ENCODE measurements at places on chromosomes 3 and 15.

DNA sequence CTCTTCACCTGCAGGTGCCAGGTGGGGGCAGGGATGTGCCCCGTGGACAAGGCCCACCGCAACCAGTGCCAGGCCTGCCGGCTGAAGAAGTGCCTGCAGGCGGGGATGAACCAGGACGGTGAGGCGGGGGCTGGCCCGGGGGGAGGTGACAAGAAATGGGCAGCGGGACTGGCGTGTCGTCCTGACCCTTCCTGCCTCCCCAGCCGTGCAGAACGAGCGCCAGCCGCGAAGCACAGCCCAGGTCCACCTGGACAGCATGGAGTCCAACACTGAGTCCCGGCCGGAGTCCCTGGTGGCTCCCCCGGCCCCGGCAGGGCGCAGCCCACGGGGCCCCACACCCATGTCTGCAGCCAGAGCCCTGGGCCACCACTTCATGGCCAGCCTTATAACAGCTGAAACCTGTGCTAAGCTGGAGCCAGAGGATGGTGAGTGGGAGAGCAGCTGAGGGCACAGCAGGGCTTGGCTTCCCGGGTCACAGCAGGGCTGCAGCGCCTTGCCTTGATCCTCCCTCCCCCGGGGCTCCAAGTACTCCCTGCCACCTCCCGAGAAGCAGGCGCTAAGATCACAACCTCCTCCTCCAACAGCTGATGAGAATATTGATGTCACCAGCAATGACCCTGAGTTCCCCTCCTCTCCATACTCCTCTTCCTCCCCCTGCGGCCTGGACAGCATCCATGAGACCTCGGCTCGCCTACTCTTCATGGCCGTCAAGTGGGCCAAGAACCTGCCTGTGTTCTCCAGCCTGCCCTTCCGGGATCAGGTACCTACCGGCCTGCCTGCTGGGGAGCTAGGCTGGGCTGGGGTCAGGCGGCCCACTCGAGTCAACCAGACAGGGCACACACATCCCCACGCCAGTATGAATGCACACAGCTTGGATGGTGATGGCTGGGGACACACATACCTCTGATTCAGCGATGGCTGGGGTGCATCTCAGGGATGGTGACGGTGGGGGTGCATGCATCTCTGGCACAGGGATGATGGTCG is 1.7 kb downstream of the NR2E3 start:
- no peak for DNase-seq

DNA sequence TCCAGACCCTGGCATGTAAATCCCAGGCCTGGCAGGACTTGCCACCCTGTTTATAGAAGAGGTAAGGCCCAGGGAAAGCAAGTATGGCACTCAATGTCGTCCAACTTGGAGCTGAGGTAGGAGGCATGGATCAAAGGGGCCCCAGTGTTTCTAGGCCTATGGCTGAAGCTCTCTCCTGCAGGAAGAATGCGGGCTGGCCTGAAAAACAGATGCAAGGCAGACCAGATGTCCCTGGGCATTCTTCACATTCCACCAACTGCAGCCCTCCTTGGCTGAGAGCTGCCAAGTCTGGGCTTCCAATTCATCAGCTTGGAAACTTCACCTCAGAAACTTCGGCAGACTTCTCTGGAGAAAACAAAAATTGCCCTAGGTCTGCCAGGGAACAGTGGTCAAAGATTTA is 22.2 kb downstream of the MESD start:
- no peak for DNase-seq

- no peak for DNase-seq
Observed at GRCh38 chr3:190546881-190547510, 33.1 kb downstream of the IL1RAP start.

- no peak for DNase-seq
Observed at GRCh38 chr3:130299531-130299930, 45.9 kb upstream of the COL6A5 start.

DNA sequence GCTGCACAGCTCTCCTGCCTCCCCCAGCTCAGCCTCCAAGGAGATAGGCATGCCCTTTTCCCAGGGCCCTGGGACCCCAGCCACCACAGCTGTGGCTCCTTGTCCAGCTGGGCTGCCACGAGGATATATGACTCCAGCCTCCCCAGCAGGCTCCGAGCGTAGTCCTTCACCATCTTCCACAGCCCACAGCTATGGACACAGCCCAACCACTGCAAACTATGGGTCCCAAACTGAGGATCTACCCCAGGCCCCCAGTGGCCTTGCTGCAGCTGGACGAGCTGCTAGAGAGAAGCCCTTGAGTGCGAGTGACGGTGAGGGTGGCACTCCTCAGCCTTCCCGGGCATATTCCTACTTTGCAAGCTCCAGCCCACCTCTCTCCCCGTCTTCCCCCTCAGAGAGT is 20.5 kb upstream of the APEH start:
- no peak for DNase-seq

DNA sequence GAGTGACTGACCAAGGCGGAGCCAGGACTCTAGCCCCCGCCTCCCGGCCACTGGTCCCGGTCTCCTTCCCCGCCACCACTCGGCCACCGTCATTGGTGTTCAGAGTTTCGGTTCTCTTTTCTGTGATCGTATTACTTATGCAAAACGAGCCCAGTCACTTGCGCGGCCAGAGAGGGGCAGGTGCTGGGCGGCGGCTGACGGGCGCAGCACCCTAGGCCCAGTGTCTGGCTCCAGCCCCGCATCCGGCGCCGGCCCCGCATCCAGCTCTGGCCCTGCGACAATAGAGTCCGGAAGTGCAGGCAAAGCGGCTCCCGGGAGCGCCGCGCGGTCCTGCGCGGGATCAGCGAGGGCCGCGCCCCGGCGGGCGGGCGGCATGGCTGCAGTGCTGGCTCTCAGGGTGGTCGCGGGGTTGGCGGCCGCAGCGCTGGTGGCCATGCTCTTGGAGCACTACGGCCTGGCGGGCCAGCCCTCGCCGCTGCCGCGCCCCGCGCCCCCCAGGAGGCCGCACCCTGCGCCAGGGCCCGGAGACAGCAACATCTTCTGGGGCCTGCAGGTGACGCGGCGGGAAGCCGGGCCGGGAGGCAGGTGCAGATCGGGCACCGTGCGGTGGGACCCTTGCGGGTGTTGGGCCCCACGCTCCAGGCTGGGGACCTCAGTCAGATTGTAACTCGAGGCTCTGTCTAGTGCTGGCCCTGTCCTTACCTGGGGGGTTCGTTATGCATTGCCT is at the start of gene TMEM62:
TMEM62 (plus strand) TSS at position 157 of the 727 bp plus-strand sequence; CDS start at position 374, 217 bp downstream.
- DNase-seq, result peak; percentile 72

GRCh38 chr3:100637197-100637631 is 27.8 kb downstream of the ADGRG7 start:
- DNase-seq, result no peak

- no peak for DNase-seq
Observed at GRCh38 chr3:139427283-139428060, 38.0 kb upstream of the COPB2 start.

DNA sequence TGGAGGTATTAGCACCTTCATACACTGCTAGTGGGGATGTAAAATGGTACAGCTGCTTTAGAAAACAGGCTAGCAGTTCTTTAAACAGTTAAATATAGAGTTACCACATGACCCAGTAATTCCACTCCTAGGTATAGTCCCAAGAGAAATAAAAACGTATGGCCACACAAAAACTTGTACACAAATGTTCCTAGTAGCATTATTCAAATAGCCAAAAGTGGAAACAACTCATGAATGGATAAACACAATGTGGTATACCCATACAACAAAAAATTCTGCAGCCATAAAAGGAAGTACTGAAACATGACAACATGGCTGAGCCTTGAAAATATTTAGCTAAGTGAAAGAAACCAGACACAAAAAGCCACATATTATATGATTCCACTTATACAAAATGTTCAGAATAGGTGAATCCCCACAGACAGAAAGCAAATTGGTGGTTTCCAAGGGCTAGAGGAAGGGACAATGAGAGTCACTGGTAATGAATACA is 40.8 kb upstream of the KLF13 start:
- DNase-seq, result no peak

DNA sequence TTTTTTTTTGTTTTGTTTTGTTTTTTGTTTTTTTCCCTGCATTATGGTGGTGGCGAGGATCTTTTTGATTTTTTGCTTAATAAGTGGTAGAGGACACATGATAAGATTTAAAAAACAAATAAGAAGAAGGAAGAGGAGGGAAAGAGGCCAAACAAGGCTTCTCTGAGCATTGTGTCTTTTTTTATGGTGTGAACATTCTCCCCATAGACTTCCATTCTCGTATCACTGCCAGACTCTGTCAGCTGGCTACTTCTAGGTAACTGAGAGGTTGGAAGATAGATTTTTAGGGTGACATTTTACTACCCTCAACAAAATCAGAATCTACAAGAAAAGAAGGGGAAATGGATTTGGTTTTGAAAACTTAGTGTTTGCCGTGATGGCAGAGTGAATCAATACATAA is 3.8 kb downstream of the NLGN1 start:
- DNase-seq, result no peak

GRCh38 chr15:36959746-36960145 is 140.6 kb downstream of the MEIS2 start:
- DNase-seq, result no peak

DNA sequence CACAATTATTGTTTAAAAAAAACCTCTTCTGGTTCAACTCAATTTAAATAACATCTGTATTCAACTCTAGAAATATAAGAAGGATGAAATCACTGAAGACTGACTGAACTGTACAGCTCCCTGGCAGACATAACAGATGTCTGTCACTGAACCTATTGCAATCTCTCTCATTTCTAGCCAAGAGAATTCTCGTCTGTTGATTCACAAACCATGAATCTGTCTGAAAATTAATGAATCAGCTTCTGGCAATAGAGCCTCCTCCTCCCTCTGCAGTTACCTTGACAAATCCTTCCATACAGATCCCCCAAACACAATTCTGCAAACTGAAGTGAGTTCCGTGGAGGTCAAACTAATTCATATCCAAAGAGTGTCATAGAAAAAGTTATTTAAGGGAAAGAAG is 561.4 kb downstream of the PYDC2 start:
- no peak for DNase-seq

- DNase-seq, result no peak
Observed at GRCh38 chr15:90001062-90001682, at the start of gene ZNF710. ZNF710 (plus strand) TSS chr15:90001324; CDS start chr15:90067138, 65,814 bp downstream.

DNA sequence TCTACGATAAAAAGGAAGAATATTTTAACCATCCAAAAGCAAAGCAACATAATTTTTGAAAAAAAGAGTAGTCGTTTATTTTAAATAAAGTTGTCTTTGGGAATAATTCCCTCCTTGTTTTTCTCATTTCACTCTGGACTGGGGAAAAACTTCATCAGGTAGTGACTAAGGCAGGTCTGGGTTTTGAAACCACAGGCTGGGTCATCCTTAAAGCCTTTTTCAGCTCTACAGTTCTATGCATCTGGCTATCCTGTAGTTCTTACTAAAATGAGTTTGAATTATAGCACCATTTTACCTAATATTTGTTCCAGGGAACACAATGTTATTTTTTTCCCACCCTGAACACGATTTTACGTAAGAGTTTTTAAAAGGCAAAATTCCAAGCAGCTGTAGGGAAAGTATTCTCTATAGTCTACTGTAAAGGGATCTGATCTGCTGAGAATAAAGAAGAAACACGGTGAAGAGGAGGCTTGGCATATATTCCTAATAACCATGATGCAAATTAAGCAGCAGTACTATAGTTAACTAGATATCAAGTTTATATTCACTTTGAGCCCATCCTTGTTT is 107.7 kb downstream of the OSBPL10 start:
- no peak for DNase-seq

DNA sequence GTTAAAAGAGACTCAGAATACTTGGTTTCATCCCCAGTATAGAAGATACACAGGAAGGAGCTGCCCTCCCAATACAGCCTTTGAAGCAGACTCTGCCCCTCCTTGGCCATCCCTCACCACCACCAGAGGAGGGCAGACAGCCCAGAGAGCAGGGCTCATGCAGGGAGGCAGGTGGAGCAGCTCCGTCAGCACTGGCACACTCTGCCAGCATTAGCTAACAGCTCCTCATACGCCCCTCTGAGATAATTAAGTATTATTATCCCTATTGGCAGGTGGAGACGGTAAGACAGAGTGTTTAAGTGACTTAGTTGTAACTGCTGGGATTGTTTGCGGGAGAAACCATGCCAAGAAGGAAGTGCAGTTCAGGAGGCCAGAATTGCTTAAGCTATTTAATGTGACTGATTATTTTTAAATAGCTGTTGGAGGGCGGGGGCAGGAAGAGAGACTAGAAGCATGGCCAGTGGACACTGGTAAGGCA is 434.0 kb downstream of the EPHB1 start:
- DNase-seq, result no peak
